Lung (tissue), 17 donors: ENCODE measurements at places on chromosomes 1 and 21. TPM values are rescaled to one million over a fixed set of nuclear protein-coding genes. Genes with fewer than 3 reads are reported as not detected.

DNA sequence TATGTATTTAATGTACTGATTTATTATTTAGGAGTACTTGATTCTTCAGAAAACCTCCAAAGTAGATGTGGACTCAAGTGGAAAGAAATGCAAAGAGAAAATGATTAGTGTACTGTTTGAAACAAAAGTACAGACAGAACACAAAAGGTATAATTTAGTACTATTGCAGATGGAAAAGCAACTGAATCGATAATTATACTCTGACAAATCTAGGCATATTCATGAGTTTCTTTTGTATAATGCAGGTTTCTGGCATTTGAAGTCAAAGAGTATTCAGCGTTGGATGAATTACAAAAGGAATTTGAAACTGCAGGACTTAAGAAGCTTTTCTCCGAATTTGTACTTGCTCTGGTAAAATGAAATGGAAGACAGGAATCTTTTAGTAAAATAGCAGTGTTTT lies 12.5 kb downstream of the RWDD3 start:
- no peaks in the 10 kb centered on the region for H3K27me3 ChIP-seq
- no peaks in the 10 kb centered on the region for H3K4me1 ChIP-seq
- H3K4me3 ChIP-seq = no peak overlapping the region
- no peak for DNase-seq
- no peak overlapping the region for H3K27ac ChIP-seq

- H3K4me3 ChIP-seq = no peak overlapping the region
- H3K4me1 ChIP-seq = no peaks in the 10 kb centered on the region
- H3K27me3 ChIP-seq = no peaks in the 10 kb centered on the region
- H3K36me3 ChIP-seq = no peaks in the 10 kb centered on the region
- DNase-seq = no peak
Measured at GRCh38 chr1:30513396-30514136, 209.8 kb downstream of the MATN1 start.

DNA sequence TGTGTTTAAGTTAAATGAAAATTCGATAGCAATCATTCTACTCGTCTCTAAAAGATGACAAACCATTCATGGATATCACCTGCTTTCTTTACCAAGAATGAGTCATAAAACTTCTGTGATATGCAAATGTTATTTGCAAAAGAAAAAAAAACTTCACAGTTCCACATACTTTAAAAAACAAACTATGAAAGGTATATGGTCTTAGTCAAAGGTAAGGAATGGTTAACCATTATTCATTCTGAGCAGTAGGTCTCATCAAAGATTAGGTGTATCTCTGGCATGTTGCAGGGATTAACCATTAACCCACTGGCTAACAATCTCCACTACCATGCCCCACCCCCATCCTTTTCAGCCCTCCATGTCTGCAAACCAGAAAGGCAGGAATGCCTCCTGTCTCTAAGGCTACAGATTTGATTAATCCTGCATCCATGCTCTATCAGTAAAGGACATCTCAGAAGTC lies 44.4 kb downstream of the PTPN14 start:
- peak; percentile 53 for DNase-seq
- H3K4me3 ChIP-seq = no peak overlapping the region
- H3K27ac ChIP-seq = no peak overlapping the region
- H3K36me3 ChIP-seq = no peaks in the 10 kb centered on the region
- no peaks in the 10 kb centered on the region for H3K27me3 ChIP-seq
- H3K4me1 ChIP-seq = no peaks in the 10 kb centered on the region

GRCh38 chr1:54975356-54976108 lies 4.9 kb upstream of the TMEM61 start:
- no peaks in the 10 kb centered on the region for H3K4me1 ChIP-seq
- DNase-seq = no peak
- peaks cover 9% of the 10 kb centered on the region for H3K27me3 ChIP-seq

The AHCTF1 gene
- polyA plus RNA-seq = 13.3 TPM

The C4BPA gene
- polyA plus RNA-seq = 213 TPM

The C21orf58 gene
- 4.8 TPM for polyA plus RNA-seq

The DIO1 gene
- 0.24 TPM for polyA plus RNA-seq

The DPM3 gene
- 491 TPM for polyA plus RNA-seq
